ENCODE measurements at places on chromosomes 7 and 10. TPM values are rescaled to one million over a fixed set of nuclear protein-coding genes. Genes with fewer than 3 reads are reported as not detected.

NSUN5 gene
- 66.5 TPM for total RNA-seq

ALOX5 gene
- not detected for total RNA-seq

POMZP3 gene
- 12.6 TPM for total RNA-seq

PLEKHS1 gene
- not detected for total RNA-seq

STEAP1B gene
- total RNA-seq = 5.4 TPM

Data from NCI-H460 (cell line).